ENCODE measurements at places on chromosomes 1 and 21.

DNA sequence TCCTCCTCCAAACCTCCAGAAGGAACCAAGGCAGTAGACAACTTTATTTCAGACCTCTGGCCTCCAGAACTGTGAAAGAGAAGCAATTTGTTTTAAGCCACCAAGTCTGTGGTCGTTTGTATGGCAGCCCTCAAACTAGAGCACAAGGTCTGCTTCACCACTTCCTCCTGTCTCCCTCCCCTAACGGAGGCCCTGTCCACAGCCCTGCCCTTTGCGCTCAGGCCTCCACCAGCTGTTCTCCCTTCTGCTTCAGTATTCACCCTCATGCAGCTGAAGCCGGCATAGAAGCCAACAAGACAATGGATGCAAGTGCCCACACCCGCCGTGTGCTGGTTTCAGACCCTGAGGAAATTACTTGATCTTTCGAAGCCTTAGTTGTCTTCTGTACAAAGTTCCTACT lies 364.1 kb downstream of the HHAT start:
- no peak for DNase-seq

- DNase-seq, result no peak
These were observed 12.2 kb downstream of the TMEM53 start for GRCh38 chr1:44661781-44662682.

DNA sequence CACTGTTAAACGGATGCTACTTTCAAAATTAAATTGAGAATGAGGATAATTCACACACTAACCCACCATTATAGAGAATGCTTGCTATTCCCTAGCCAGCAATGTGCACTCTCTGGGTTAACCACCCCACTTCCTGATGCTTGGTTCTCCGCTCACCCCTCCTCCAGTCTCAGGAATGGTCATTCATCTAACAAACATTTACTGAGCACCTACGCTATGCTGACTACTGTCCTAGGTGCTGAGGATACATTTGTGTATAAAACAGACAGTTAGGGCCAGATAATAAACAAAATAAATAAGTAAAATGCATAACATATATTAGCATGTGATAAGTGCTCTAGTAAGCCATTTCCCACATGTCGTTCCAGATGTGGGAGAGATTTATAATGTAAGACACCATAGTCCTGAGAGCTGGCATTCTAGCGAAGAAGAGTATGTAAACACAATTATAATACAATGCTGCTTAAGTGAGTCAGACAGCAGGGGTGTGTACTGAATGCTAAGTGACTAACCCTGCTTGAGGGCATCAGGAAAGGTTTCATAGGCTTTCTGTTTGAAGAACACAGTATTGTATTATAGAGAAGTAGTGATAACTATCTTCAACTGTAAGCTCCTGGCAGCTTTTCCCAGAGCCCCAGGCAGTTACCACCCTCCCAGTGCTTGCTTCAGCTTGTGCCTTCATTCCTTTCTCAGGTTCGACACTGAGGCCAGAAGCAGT lies 126.7 kb upstream of the CACHD1 start:
- DNase-seq, result peak; percentile 42

DNA sequence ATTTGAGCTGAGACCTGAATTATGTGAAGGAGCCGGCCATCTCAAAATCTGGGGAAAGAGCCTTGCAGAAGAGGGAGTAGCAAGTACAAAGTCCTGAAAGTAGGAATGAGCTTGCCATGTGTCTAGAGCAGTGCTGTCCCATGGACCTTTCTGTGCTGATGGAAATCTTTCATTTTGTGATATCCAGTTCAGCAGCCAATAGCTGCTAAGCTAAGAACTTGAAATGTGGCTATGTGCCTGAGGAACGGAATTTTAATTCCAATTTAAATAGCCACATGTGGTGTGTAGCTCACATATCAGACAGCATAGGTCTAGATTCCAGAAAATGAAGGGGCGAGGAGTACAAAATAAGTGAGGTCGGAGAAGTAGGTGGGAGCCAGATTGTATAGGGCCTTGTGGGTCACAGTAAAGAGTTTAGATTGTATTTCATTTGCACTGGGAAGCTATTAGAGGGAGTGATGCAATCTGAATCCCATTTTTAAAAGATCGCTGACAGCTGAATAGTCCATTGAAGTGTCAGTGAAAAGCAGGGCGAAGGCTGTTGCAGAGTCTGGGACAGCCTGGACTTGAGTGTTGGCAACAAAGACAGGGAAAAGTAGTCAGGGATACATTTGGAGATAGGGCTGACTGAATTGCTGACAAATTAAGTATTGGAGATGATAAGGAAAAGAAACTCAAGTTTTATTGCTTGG lies 80.3 kb downstream of the TMEM200B start:
- no peak for DNase-seq

GRCh38 chr1:96340686-96341085 lies 380.9 kb upstream of the PTBP2 start:
- no peak for DNase-seq

DNA sequence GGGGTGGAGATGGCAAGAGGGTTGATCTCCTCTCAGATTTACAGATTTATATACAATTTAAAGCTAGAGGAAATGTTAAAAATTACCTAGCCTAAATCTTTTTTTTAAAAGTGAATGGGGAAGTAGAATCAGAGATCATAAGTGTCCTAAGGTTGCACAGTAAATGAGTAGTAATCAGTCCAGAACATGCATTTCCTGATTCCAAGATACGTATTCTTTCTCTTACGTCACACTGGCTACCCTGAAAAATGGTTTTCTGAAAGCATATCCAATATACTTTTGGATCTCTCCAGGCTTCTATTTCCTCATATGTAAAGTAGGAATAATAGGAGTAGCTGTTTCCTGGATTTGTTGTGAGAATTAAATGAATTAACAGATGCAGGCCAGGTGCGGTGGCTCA lies 11.7 kb downstream of the GADD45A start:
- no peak for DNase-seq

DNA sequence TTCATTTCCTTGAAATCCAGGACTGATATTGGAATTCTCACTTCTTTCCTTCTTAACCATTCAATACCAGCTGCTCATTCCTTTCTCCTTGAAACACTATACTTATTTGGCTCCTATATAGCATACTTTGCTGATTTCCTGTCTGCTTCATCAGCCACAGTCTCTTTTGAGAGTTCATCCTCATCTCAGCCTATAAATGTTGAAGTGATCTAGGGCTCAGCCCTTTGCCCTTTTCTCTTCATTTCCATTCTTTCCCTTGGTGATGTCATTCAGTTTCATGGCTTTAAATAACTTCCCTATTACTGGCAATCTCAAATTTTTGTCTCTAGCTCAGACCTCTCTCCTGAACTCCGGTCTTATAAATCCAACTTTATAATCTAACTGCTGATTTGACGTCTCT lies 24.1 kb upstream of the RABGAP1L start:
- no peak for DNase-seq

- no peak for DNase-seq
These were observed 5.6 kb upstream of the TDRD10 start for GRCh38 chr1:154496383-154496782.

DNA sequence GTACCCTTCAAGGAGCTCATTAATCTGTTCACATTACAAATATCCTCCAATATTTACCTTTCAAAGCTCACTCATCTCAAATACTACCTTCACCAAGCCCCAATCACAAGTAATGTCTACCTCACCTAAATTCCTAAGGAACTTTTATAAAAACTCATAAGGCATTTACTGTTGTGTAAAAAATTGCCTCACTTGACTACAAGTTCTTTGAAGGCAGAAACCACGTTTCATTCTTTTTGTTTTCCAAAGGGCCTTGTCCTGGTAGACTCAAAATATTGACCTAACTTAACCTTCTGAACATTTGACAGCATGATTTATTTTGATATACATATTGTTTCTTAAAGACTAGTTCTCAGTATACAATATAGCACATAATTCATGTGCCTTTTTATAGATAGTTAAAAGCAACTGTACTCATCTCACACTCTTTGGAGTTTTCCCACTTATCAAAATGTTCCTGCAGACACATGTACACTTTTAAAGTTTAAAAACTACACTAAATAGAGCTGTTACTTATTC lies 2.5 kb downstream of the USP33 start:
- no peak for DNase-seq

DNA sequence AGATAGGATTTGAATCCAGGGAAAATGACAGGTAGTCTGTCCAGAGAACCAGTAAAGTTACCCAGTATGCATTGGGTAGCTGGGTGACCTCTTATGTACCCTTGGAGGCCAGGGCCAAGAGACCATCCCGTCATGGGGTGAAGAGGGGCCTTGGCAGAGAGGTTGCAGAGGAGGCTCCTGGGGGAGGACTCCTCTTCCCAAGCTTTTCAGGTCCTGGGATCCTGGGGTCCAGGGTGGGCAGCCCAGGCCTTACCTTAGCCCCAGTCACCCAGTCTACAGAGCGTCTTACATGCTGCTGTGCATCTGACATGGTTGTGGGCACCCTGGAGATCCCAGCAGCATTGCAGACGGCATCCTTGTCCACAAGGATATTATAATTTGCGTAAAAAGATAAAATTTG lies 14.0 kb downstream of the PMF1 start:
- DNase-seq, result no peak

GRCh38 chr1:198763298-198763714 lies 124.5 kb downstream of the PTPRC start:
- no peak for DNase-seq

GRCh38 chr1:24929398-24930259 lies 447 bp downstream of the RUNX3 start:
- DNase-seq, result no peak

GRCh38 chr1:71899881-71900280 lies 382.5 kb downstream of the NEGR1 start:
- no peak for DNase-seq

- no peak for DNase-seq
These were observed 11.7 kb downstream of the LHX9 start for GRCh38 chr1:197928849-197929336.

- no peak for DNase-seq
These were observed 3.0 kb downstream of the CNR2 start for GRCh38 chr1:23910144-23910543.

DNA sequence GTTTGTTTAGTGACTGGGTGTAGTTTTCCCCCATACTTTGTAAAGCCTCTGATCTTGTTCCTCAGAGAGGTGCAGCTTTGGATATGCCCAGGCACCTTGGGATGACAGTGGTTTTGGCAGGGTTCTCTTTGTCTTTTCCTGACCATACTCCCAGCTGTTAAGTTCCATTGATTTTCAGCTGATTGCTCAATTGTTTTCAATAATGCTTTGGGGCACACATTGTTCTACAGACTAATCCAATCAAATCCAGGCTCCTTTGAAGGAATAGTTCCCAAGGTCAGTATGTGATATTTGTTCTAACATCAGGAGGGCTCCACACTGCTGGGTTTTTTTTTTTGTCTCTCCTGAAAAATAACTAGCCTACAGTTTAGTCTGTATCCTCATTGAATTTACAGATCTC lies 24.8 kb downstream of the PPP2R5A start:
- DNase-seq, result no peak

DNA sequence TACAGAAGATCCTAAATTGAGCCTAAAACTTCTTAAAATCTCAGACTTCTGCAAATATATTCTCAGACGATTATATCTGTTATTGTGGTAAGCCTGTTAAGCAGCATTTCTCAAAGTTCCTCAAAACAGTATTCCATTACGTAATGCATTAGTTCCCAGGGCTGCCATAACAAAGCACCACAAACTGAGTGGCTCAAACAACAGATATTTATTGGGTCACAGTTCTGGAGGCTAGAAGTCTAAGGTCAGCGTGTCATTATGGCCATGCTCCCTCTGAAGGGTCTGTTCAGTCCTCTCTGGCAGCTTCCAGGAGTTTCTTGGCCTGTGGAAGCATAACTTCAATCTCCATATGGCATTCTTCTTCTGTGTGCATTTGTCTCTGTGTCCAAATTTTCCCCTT lies 103.5 kb upstream of the ST6GALNAC5 start:
- no peak for DNase-seq

GRCh38 chr1:80375109-80375508 lies 1368.6 kb upstream of the ADGRL4 start:
- DNase-seq, result no peak

GRCh38 chr1:8211883-8212579 lies 105.9 kb upstream of the SLC45A1 start:
- peak; percentile 68 for DNase-seq

DNA sequence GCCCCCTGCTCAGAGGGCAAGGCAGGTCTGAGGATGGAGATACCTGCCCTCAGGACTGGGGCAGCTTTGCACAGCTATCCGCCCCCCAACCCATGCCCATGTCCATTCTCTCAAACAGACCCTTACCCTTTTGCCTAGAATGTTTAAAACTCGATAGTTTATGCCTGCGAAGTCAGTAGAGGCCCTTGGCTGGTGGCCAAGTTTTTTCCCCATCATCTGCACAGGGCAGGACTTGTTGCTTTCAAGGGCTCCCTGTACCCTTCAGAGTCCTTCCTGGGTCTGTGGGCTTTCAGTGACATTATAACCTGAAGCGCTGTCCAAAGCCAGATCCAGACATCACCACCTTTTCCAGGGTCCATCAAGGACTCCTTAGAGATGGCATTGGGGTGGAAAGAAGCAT lies 148.7 kb upstream of the ZNF644 start:
- no peak for DNase-seq

GRCh38 chr1:214664651-214665433 lies 61.8 kb downstream of the CENPF start:
- DNase-seq, result no peak

DNA sequence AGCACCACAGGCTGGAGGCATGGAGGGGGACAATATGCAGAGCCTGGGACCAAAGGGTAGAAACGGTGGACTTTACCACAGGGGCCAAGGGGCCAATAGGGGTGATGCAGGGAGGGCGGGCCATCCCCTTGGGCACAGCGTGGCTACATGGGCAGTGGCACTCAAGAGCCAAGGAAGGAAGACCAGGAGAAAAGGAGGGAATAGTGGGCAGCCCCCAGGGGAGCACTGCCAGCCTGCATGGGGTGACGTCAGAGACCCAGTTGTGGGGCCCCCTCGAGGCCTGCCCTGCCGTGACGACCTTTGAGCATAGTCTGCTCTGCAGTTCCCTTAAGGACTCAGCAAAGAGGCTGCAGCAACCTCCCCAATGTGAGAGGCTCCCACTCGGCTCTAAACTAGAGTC lies 95.5 kb upstream of the TMPRSS2 start:
- no peak for DNase-seq

GRCh38 chr1:67019600-67020136 lies 34.3 kb downstream of the SLC35D1 start:
- peak; percentile 11 for DNase-seq

GRCh38 chr1:183101841-183102276 lies 78.6 kb downstream of the LAMC1 start:
- DNase-seq, result no peak

DNA sequence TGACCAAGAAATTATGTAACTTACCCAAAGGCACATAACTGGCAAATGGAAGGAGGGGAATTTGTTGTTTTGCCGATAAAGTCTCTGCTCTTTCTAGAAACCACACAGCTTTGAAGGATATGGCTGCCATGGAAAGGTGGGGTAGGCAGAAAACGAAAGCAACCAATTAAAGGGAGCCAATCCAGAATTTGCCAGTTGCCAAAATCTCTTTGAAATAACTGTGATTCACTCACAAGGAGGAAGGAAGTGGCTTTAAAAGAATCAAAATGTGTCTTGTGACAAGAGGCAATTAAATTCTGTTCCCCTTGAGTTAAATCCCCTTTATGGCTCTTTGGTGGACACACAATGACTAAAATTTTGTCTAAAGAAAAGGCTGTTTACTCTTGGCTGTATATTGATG lies 61.2 kb upstream of the CCDC190 start:
- no peak for DNase-seq

All from kidney glomerular epithelial cell (primary cell).